Panc1 (cell line): ENCODE measurements at places on chromosomes 1 and 21. TPM values are rescaled to one million over a fixed set of nuclear protein-coding genes. Genes with fewer than 3 reads are reported as not detected.

The SLC44A3 gene
- 1.3 TPM for total RNA-seq

The OR10X1 gene
- not detected for total RNA-seq

The CAPN9 gene
- total RNA-seq = not detected

The RGS13 gene
- not detected for total RNA-seq

The HFM1 gene
- 0.39 TPM for total RNA-seq

The RPS27 gene
- 1,095 TPM for total RNA-seq

The MASP2 gene
- total RNA-seq = 0.41 TPM

The SCCPDH gene
- total RNA-seq = 40.2 TPM

The C1orf210 gene
- not detected for total RNA-seq

The C1orf115 gene
- total RNA-seq = 3.9 TPM

The C8A gene
- not detected for total RNA-seq

The PIGR gene
- 1.4 TPM for total RNA-seq

DNA sequence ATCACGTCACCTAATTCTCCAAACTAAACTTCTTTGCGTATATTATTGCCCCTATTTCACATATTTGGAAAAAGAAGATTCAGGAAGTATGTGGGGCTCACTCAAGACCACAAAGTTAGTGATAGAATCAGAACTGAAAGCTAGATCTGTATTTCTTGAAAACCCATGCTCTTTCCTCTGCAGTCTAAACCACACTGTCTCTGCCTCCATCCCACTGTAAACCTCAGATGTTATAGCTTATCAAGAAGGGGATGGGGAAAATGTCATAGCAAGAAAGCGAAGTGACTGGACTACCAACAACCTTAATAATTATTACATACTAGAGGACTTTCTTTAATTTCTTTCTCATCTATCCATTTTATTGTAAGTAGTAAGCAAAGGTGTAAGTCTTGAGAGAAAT lies 257.7 kb upstream of the SGIP1 start:
- H3K4me1 ChIP-seq = no peaks in the 10 kb centered on the region
- DNase-seq = no peak
- H3K27me3 ChIP-seq = no peaks in the 10 kb centered on the region
- H3K27ac ChIP-seq = no peak overlapping the region
- no peak overlapping the region for H3K4me3 ChIP-seq
- no peaks in the 10 kb centered on the region for H3K36me3 ChIP-seq

DNA sequence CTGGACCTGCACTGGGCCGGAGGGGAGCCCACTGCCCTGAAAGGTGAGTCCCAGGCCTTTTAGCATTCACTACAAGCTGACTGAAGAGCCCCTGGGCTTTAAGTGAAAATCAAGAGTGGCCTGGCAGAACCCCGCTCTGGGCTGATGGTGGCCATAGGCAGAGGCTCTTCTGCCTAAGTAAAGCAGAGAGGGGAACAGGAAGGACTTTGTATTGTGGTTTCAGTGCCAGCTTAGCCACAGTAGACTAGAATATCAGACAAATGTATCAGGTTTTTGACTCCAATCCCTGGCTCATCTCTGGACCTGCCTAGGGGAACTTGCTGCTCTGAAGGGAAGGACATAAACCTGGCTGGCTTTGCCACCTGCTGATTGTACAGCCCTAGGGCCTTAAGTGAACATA lies 10.2 kb upstream of the HENMT1 start:
- DNase-seq = no peak
- no peaks in the 10 kb centered on the region for H3K4me1 ChIP-seq

DNA sequence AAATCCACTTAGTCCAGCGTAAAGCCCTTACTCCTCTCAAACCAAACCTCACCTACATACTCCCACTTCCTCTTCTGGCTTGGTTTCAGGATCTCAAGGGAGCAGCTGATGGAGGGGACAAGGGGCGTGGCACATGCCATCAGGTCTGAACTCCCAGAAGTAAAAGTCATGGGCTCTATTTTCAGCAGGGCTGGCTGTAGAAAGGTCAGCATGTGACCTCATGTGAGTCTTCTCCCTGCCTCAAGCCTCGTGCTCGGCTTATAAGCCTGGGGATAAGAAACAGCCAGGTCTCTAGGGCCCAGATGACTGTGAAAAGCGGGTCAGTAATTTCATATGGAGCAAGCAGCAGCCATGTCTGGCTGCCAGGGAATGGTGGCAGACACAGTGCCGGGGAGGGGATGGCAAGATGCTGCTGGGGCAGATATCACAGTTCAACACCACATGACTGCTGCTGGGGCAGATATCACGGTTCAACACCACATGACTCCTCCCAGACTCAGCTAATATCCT lies 227.9 kb downstream of the KCNH1 start:
- H3K36me3 ChIP-seq = no peaks in the 10 kb centered on the region
- DNase-seq = no peak
- H3K4me1 ChIP-seq = no peaks in the 10 kb centered on the region
- H3K4me3 ChIP-seq = no peak overlapping the region

- H3K36me3 ChIP-seq = no peaks in the 10 kb centered on the region; the same call in 1 of the 2 replicates
- H3K27ac ChIP-seq = no peak overlapping the region; the same call in 1 of the 2 replicates
- peaks cover 28% of the 10 kb centered on the region for H3K4me1 ChIP-seq
- no peaks in the 10 kb centered on the region for H3K27me3 ChIP-seq
These were observed 890 bp downstream of the GJC2 start for GRCh38 chr1:228150461-228151179.

GRCh38 chr1:203406446-203407045 lies 55.6 kb upstream of the FMOD start:
- no peaks in the 10 kb centered on the region for H3K36me3 ChIP-seq
- H3K4me1 ChIP-seq = no peaks in the 10 kb centered on the region
- DNase-seq = no peak
- no peak overlapping the region for H3K27ac ChIP-seq
- peaks cover 10% of the 10 kb centered on the region for H3K27me3 ChIP-seq

DNA sequence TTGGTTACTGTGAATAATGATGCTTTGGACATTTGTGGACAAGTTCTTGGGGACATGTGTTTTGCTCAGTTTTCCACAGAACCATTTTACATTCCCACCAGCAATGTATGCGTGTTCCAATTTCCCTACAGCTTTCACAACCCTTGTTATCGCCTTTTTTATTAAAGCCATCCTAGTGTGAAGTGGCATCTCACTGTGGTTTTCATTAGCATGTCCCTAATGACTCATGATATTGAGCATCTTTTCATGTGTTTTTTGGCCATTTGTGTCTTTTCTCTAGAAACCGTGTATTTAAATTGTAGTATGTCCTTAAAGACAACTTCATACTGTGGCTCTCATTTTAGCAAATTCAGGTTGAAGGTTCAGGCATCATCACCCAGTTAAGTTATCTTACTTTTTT lies 132.1 kb downstream of the TGFBR3 start:
- H3K4me1 ChIP-seq = peaks cover 12% of the 10 kb centered on the region; the same call in 1 of the 2 replicates
- no peak overlapping the region for H3K27ac ChIP-seq

DNA sequence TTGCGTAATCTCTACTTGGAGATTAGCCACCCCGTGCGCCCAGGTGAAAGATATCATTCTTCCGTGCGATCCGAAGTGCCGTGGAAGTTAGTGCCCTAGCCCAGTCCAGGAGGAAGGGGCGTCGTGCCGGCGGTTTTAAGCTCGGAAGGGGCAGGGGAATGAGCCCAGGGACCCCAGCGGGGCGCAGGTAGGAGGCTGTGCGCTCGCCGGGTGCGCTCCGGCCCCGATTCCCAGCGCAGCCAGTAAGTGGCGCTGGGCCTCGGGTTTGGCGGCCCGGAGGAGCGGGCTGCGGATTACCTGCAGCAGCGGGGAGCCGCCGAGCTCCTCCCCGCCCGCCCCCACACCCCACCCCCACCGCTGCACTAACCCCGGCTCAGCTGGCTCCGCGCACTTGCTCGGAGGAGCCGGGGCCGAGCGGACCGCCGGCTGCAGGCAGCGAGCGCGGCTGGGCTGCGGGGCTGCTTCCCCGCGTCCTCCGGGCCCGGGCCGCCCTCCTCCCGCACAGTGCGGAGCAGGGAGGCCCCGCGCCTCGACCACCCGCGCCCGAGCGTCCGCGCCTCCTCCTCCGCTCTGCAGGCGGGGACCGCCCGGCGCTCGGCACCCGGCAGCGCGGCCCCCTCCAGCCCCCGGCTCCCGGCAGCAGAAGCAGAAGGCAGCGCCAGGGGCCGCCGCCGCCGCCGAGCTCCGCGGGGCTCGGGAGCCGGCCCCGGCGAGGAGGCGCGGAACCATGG lies at the start of gene RYR2:
TSS of gene RYR2 (plus strand) at position 390 of the 731 bp plus-strand sequence. CDS start at position 728, 338 bp downstream.
- no peak within 1 kb of the TSS; the same call in 1 of the 2 replicates for H3K4me3 ChIP-seq
- H3K27me3 ChIP-seq = peaks cover 6% of the 10 kb centered on the region; the same call in 1 of the 2 replicates
- H3K36me3 ChIP-seq = no peaks in the 10 kb centered on the region; the same call in 1 of the 2 replicates
- DNase-seq = no peak
- H3K4me1 ChIP-seq = no peaks in the 10 kb centered on the region

GRCh38 chr1:39666772-39667171 lies 5.1 kb downstream of the NT5C1A start:
- H3K4me3 ChIP-seq = no peak overlapping the region
- H3K27ac ChIP-seq = no peak overlapping the region
- H3K36me3 ChIP-seq = no peaks in the 10 kb centered on the region
- H3K27me3 ChIP-seq = peaks cover 11% of the 10 kb centered on the region
- DNase-seq = no peak
